B cell (primary cell): ENCODE measurements at places on chromosomes 4 and X. TPM values are rescaled to one million over a fixed set of nuclear protein-coding genes. Genes with fewer than 3 reads are reported as not detected.
A peak's percentile ranks its signal among the peaks of the same experiment; 100 is the strongest.

The PPARGC1A gene
- not detected in 2 replicates for total RNA-seq

The OTUD6A gene
- not detected in 2 replicates for total RNA-seq

- DNase-seq: no peak
Measured at GRCh38 chr4:42415281-42415680, 18.0 kb downstream of the SHISA3 start.

DNA sequence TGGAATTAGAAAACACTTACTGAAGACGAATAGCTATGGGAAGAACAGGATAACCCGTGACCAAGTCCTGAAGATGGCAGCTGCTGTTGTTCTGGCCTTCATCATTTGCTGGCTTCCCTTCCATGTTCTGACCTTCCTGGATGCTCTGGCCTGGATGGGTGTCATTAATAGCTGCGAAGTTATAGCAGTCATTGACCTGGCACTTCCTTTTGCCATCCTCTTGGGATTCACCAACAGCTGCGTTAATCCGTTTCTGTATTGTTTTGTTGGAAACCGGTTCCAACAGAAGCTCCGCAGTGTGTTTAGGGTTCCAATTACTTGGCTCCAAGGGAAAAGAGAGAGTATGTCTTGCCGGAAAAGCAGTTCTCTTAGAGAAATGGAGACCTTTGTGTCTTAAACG, 2.4 kb downstream of the AGTR2 start:
- DNase-seq: no peak

DNA sequence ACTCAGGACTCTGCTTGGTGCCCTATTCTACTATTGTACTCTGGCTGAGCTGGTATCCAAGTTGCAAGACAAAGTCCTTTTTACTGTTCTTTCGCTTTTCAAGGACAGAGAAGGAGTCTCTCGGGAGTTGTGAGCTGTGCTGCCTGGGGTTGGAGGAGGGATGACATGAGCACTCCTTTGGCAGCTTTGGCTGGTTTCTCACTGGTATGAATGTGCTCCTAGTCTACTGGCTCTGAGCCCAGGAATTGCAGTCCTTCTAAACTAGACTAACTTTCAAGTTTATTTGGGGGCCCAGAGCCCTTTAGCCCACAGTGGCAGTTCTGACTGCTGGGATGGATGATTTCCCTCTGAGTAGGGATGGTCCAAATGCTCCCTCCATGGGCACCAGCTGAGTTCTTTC, 997.1 kb downstream of the RAB28 start:
- no peak for DNase-seq

DNA sequence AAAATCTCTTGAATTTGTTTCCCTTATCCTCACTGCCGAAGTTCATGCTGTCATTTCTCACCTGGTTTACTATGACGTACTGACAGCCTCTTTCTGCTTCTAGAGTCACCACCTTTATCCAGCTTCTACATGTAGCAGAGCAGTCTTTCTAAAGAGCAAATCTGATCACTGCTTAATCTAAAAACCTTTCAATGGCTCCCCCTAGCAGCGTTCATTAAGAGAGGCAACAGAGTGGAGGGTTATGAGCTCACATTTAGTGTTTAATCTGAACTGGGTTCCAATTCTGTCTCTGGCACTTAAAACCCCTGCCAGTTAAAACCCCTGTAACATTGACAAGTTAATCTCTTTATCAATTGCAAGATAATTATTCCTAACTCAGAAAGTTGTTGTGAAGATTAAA, 4.4 kb downstream of the RBPJ start:
- DNase-seq: peak; percentile 47

- DNase-seq: no peak
Measured at GRCh38 chr4:63275491-63275890, 1133.8 kb downstream of the TECRL start.

- peak; percentile 39 for DNase-seq
Measured at GRCh38 chr4:127781300-127782024, 660 bp upstream of the HSPA4L start.

DNA sequence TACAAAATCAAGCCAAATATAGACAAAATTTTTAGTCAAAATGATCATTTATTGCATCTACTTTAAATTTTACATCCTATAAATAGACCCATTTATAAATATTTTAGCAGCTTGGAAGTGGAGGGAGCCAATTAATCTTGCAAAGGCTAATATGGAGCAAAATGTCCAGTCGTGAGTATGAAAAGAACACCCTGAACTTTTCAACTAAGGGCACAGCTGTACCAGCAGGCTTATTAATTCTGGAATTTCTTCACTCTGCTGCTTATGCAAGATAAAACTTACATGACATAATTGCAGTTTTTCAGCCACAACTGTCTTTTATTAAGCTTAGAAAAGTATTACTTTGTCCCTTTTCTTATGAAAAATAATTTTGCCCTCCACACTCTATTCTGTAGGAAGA, 22.9 kb upstream of the USP53 start:
- no peak for DNase-seq

DNA sequence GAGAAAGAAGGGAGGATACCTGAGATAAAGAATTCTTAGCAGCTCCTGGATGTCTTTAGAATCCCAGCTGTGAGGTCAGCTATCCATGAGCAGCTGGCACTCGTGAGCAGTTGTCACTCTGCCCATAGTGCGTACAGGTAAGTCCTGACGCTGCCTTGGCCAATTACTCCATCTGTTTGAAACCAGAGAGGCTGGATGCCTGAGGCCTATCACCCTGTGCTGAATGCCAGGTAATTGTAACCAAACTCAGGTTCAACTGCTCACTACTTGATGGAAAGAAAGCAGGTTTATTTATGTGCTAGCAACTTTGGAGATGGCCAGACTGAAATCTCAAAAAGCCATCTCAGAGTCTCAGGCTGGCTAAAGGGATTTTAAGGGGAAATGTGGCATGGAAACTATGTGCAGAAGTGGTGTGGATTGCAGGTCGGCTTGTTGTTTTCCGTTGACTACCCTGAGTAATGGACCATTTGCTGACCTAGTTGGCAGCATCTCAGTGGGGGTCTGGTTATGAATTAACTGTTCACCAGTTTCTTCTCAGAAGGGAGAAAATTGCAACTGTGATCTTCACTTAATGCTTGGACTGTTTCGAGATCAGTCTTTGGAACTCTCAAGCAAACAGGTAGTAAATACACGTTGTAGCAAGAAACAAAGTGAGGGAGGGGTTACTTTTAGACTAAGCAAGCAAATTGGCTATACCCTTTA, 1614.0 kb upstream of the PCDH10 start:
- no peak for DNase-seq

DNA sequence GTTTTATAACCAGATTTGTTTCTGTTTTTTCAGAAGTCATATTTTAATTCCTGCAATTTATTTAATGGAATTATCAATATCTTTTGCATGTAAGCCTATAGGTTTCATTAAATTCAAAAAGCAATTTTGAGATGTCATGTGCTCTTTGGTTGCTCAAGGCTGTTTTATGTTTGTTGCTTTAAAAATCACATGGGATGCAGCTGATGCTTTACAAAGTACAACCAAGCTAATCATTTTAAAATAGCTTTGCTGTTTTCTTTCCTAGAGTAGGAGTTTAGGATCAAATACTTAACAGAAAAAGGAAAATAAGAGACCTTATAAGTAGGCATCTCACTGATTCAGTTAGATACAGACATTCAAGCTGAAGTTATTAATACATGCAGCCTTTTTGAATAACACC, 11.3 kb downstream of the CPEB2 start:
- DNase-seq: no peak
